ENCODE measurements at places on chromosomes 12 and 14. TPM values are rescaled to one million over a fixed set of nuclear protein-coding genes. Genes with fewer than 3 reads are reported as not detected.

DNA sequence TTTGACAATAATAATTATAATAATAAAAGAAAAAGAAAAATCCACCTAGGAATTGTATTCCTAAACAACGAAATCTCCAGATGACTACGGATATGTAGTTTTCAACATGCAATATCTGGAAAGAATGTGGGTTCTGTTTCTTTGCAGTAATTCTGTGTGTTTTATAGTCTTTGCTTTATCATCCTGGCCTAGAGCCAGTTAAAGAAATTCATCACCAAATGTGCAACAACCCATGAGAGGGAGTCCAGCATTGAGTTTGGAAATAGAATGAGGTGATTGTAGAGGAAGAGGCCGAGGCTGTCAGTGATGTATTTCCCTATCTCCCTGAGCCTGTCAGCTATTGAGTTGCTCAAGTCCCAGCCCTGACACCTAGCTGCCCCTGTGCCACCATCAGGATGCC is 200.5 kb upstream of the DCN start:
- no peaks in the 10 kb centered on the region for H3K36me3 ChIP-seq
- H3K4me1 ChIP-seq, result peaks cover 8% of the 10 kb centered on the region
- no peak for DNase-seq

DNA sequence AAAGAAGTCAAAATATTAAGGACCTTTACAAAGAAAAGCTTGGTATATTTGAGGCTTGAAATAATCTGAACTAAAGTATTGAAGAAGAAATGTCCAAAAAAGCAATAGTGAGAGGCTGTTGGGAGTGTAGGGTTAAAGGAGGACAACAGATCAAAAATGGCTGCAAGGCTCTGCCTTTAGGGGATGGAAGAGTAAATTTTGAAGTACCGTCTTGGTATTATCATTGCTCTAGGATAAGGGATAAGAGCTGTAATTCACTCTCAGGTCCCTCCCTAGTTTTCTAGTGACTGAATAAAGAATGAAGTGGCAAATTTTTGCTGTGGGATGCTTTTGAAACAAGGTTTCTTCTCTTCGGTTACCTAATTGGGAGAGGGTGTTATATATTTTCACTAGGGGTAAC is 38.7 kb downstream of the LEMD3 start:
- H3K27ac ChIP-seq, result no peak overlapping the region
- H3K36me3 ChIP-seq, result peaks cover 17% of the 10 kb centered on the region
- H3K27me3 ChIP-seq, result no peaks in the 10 kb centered on the region
- no peaks in the 10 kb centered on the region for H3K4me1 ChIP-seq
- DNase-seq, result no peak

- H3K4me3 ChIP-seq, result no peak overlapping the region
- no peak overlapping the region for H3K27ac ChIP-seq
- H3K27me3 ChIP-seq, result no peaks in the 10 kb centered on the region
- no peaks in the 10 kb centered on the region for H3K36me3 ChIP-seq
- no peaks in the 10 kb centered on the region for H3K4me1 ChIP-seq
Observed at GRCh38 chr12:47636908-47637780, 68.7 kb downstream of the RPAP3 start.

DNA sequence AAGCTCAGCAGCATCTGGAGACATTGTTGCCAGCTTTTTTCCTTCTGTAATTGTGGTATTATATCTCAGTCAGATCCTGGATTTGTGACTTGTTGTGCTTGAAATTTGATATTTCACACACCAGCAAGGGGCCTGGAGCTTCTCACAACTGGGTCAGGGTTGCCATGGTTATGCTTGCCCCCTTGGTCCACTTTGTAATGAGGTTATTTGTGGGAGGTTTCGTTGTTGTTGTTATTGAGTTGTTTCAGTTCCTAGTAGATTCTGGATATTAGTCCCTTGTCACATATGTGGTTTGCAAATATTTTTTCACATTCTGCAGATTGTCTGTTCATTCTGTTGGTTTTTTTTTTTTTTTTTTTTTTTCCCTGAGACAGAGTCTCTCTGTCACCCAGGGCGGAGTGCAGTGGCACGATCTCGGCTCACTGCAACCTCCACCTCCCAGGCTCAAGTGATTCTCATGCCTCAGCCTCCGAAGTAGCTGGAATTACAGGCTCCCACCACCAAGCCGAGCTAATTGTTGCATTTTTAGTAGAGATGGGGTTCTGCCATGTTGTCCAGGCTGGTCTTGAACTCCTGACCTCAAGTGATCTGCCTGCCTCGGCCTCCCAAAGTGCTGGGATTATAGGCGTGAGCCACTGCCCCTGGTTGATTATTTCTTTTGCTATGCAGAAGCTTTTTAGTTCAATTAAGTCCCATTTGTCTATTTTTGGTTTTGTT is 80.6 kb upstream of the ETV6 start:
- H3K27ac ChIP-seq, result no peak overlapping the region
- no peaks in the 10 kb centered on the region for H3K4me1 ChIP-seq
- H3K36me3 ChIP-seq, result no peaks in the 10 kb centered on the region
- H3K4me3 ChIP-seq, result no peak overlapping the region
- DNase-seq, result no peak
- no peaks in the 10 kb centered on the region for H3K27me3 ChIP-seq

- peak overlapping the region; percentile 89 for H3K27ac ChIP-seq
- no peak for DNase-seq
- peaks cover 45% of the 10 kb centered on the region for H3K4me1 ChIP-seq
- H3K36me3 ChIP-seq, result no peaks in the 10 kb centered on the region
- no peak overlapping the region for H3K4me3 ChIP-seq
- H3K27me3 ChIP-seq, result no peaks in the 10 kb centered on the region
Observed at GRCh38 chr12:123449856-123450255, 8.1 kb upstream of the SNRNP35 start.

- DNase-seq, result no peak
- H3K4me1 ChIP-seq, result no peaks in the 10 kb centered on the region
- H3K27ac ChIP-seq, result no peak overlapping the region
Observed at GRCh38 chr12:106906715-106907114, 49.0 kb upstream of the TMEM263 start.

GRCh38 chr14:28759653-28760313 is 6.8 kb upstream of the FOXG1 start:
- H3K27me3 ChIP-seq, result peaks cover 96% of the 10 kb centered on the region
- H3K27ac ChIP-seq, result no peak overlapping the region
- no peak overlapping the region for H3K4me3 ChIP-seq
- H3K36me3 ChIP-seq, result no peaks in the 10 kb centered on the region
- no peaks in the 10 kb centered on the region for H3K4me1 ChIP-seq
- DNase-seq, result no peak

- H3K27me3 ChIP-seq, result no peaks in the 10 kb centered on the region
- no peak overlapping the region for H3K27ac ChIP-seq
- H3K4me1 ChIP-seq, result no peaks in the 10 kb centered on the region
- no peak for DNase-seq
- H3K4me3 ChIP-seq, result no peak overlapping the region
- H3K36me3 ChIP-seq, result no peaks in the 10 kb centered on the region
Observed at GRCh38 chr12:58420503-58420902, 479.1 kb downstream of the ATP23 start.

DNA sequence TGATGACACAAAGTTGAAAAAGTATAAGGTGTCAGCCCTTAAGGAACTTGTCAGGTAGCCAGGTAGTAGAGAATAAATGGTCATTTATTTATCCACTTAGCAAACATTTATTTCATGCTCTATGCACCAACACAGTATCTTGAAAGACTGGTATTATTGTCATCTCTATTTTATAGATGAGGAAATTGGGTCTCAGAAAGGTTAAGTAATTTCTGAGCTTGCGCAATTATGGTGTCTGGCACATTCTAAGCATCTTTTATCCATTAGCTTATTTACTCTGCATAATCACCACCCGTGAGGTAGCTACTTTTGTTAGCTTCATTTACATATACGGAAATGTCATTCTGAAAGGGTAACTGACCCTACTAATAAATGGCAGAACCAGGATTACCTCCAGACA is 2.5 kb upstream of the UTP20 start:
- no peak overlapping the region for H3K27ac ChIP-seq
- H3K4me1 ChIP-seq, result peaks cover 15% of the 10 kb centered on the region
- H3K36me3 ChIP-seq, result no peaks in the 10 kb centered on the region

GRCh38 chr12:95962222-95962621 is 19.1 kb downstream of the AMDHD1 start:
- no peak overlapping the region for H3K27ac ChIP-seq
- H3K4me1 ChIP-seq, result peaks cover 9% of the 10 kb centered on the region
- no peaks in the 10 kb centered on the region for H3K36me3 ChIP-seq
- no peak for DNase-seq

GRCh38 chr12:89494411-89495231 is 30.0 kb downstream of the GALNT4 start:
- peaks cover 14% of the 10 kb centered on the region for H3K36me3 ChIP-seq
- H3K4me1 ChIP-seq, result peaks cover 2% of the 10 kb centered on the region
- H3K27ac ChIP-seq, result no peak overlapping the region
- DNase-seq, result peak; percentile 2

GRCh38 chr14:101004954-101005353 is 101.4 kb upstream of the RTL1 start:
- H3K27ac ChIP-seq, result peak overlapping the region; percentile 80
- DNase-seq, result no peak
- no peaks in the 10 kb centered on the region for H3K36me3 ChIP-seq
- H3K4me3 ChIP-seq, result peak overlapping the region; percentile 30
- peaks cover 31% of the 10 kb centered on the region for H3K4me1 ChIP-seq
- peaks cover 6% of the 10 kb centered on the region for H3K27me3 ChIP-seq

NUP107 gene
- 6.7 TPM for polyA plus RNA-seq

PSMA3 gene
- polyA plus RNA-seq, result 59.9 TPM

FAM186B gene
- not detected for polyA plus RNA-seq

NRXN3 gene
- polyA plus RNA-seq, result not detected

TEDC1 gene
- 7.8 TPM for polyA plus RNA-seq

Data from CD14-positive monocyte (primary cell).